ENCODE measurements at places on chromosomes 3 and 15.

DNA sequence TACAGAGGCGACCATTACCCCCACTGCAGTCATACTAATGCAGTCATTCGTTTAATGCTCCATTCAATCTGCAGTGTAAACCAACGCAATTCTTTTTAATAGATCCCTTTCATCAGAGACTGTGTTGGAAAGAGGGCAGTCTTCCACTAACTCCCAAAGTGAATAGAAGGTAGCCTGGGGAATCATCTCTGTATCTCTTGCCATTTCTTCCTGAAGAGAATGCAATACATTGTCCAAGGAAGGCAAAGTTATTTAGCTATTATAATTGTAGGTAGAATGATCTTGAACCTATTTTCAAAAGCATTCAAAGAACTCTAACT lies 1.3 kb upstream of the SLITRK3 start:
- no peak for DNase-seq

DNA sequence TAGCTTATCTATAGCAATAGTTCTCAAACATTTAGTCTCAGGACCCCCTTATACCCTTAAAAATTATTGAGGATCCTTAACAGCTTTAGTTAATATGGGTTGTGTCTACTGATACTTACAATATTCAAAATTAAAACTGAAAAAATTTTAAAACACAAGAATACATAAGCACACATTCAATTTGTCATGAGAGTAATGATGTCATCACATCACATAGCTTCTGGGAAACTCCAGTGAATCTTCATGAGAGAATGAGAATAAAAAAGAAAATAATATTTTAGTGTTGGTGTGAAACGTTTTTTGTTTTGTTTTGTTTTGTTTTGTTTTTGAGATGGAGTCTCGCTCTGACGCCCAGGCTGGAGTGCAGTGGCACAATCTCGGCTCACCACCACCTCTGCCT lies 25.2 kb upstream of the ACP3 start:
- no peak for DNase-seq

DNA sequence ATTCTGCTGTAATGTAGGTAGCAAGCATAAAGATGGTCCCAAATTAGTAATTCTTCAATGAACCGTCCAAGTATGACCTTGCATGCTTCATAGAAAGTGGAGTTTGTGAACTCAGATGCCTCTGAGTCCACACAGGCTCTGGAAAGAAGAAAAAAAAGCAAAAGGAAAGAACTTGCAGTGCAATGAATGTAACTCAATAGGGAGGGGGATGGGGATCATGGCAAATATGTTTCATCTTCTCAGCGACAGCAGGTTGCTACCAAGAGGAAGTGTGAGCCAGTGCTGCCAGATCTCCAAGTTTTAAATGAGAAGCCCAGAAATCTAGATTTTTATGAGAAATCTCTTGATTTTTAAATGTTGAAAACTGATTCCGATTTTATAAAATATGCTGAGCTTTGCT lies 50.3 kb downstream of the IL20RB start:
- no peak for DNase-seq

GRCh38 chr15:79743032-79743431 lies 153.8 kb downstream of the MTHFS start:
- DNase-seq: no peak

DNA sequence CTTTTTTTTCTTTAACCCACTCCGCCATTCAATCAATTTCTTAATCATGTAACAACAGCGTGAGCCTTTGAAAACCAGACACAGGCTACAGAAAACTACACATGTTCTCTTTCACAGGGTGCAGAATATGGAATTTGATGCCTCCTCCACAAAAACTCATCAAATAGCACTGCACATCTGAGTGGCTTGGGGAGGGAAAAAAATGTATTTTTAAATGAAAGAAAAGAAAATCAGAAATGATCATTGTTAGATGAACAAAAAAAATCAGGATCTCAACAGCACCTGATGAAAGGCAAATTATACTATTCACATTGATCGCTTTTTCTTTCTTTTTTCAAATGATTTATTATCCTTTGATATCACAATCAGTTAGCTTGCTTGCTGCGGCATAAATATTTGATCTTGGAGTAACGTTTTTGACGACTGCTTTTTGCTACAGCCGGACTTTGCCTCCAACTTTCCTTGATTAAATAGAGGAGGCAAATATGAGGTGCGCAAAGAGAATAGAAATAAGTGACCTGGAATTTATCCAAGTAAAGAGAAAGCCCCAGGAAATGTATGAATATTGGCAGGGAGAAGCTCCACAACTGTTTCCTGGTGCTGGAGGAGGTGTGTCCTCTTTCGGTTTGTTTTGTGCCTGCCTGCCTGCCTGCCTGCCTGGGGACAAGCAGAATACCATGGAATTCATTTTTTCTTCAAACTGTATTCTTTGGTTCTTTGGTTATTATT lies 63.1 kb downstream of the EDEM1 start:
- DNase-seq: no peak

DNA sequence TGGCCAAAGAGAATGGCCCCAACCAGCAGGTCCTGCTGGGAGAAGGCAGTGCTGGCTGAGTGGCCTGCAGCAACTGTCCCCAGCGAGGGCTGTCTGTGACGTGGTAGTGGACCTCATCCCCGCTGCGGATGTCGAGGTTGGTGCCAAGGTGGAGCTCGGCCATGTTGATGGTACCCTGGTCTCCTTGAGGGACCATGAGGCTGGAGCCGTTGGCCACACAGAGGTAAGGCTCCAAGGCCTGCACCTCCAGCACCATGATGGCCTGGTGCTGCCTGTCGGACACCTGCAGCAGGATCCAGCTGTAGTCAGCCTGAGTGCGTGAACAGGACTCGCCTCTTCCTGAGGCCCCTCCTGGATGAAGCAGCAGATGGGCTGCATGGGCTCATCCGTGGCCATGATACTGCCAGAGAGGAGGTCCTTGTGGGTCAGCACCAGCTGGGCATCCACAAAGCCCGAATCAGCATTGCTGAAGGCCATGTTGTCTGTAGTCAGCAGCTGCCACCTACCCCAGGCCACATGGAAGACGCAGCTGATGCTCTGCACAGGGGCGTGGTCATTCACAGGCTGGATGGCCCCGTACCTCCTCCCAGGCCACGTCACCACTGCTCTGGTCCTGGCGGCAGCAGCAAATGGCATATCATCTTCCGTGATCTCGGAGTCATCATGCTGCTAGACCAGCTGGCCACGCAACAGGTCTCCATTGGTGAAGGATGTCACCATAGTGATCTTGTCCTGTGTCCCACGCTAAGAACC lies 167.5 kb downstream of the GOLGA6L4 start:
- no peak for DNase-seq

DNA sequence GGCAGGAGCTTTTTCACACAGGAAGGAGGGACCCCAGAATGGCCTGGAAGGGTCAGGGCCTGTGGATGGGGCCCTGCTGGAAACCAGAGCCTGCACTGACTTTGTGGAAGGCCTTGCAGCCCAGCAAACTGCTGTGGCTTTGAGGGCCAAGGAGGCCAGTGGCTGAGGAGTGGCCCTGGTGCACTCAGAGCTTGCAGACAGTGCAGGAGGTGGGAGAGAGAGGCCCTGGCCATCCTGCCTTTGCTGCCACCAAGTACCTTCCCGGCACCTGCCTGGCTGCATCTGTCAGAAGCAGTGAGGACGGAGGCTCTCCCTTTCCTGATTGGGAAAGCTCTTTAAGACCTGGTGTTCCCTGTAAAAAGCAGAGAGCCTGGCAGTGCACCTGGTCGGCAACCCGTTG lies 6.4 kb downstream of the PSTPIP1 start:
- DNase-seq: no peak

- no peak for DNase-seq
Measured at GRCh38 chr3:131221731-131222130, 159.8 kb upstream of the NUDT16 start.

GRCh38 chr3:33877187-33877586 lies 78.8 kb downstream of the PDCD6IP start:
- DNase-seq: no peak

DNA sequence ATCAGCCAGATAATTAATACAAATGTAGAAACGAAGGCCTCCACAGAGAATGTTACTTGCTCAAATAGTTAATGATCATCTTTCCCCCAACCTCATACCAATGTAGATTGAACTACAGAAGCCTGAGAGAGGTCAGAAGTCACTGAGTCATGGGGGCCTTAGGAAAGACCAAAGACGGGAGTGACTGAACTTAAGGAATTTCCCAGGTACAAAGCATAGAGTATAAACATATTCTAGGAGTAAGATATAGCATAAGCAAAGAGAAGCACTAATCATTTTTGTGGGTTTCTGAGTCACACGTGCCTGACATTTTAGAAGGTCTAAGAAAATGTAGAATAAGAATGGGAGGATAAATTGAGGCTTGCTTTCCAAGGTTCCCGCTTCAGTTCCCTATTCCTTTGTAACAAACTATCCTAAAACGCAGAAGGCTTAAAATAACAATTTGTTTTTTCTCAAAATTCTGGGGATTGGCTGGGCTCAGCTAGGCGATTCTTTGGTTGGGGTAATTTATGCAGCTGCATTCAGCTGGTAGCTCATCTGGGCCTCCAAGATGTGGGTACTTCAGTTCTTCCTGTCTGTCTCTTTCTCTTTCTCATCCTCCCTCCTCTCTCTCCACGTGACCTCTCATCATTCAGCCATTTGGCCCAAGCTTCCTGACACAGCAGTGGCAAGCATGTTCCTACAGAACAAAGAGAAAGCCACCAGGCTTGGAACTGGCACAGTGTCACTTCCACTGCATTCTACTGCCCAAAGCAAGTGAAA lies 422.6 kb downstream of the FOXP1 start:
- no peak for DNase-seq

DNA sequence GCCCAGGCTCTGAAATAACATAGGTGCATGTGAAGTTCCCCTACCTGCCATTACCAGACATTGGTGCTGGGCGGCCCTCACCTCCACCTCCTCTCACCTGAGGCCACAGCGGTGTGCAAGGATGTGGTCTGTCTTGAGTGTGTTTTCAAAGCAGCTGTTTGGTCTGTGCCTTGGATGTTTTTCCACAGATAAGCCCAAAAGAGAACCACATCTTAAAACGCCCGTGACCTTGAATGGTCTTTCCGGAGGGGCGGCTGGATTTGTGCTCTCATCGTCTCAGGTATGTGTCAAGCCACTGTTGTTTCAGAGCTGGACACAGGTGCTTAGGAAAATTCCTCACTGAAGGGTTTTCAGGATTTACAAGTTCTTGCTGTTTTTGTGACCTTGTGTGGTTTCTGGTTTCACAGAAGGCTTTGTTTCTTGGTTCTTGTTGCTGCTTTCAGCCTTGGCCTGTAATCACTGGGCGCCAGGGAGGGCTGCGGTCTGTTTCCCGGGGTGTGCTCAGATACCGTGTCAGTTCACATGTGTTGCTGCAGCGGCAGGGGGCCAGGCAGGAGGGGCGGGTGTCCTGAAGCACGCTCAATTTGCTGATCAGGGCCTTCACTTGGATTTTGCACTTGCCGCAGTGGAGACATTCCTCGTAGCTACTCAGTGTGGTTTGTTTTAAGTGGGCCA lies 128.4 kb downstream of the IGF1R start:
- peak; percentile 8 for DNase-seq

Data from activated gamma-delta T cell treated with anti-CD3 and anti-CD28 coated beads, Interleukin-2, amount 50 U/mL, for 16 hours (primary cell).